ENCODE measurements at places on chromosomes 11 and 22. TPM values are rescaled to one million over a fixed set of nuclear protein-coding genes. Genes with fewer than 3 reads are reported as not detected.

Gene CHRNA10
- 2.9 TPM for total RNA-seq

Gene TLCD5
- 3.3 TPM for total RNA-seq

GRCh38 chr11:8566613-8567210 lies 27.3 kb downstream of the STK33 start:
- DNase-seq: no peak

- no peak for DNase-seq
Observed at GRCh38 chr11:120532082-120532831, 20.7 kb downstream of the GRIK4 start.

DNA sequence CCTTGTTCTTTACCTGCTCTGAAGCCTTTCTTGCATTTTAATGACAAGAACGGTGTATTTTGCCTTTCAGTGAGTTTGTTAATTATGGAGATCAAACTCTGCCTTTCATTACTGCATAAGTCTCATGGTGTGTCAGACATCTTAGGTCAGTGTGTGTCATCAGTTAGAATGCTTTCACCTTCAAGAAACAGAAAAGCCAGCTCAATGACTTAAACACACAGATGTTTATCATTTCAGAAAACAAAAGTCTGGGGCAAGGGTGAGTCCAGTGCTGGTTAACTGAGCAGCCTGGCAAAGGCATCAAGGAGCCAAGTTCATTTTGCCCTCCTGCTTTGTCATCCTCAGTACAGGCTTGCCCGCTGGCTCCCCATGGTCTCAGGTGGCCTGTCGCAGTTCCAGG lies 54.5 kb downstream of the PACS1 start:
- no peak for DNase-seq

DNA sequence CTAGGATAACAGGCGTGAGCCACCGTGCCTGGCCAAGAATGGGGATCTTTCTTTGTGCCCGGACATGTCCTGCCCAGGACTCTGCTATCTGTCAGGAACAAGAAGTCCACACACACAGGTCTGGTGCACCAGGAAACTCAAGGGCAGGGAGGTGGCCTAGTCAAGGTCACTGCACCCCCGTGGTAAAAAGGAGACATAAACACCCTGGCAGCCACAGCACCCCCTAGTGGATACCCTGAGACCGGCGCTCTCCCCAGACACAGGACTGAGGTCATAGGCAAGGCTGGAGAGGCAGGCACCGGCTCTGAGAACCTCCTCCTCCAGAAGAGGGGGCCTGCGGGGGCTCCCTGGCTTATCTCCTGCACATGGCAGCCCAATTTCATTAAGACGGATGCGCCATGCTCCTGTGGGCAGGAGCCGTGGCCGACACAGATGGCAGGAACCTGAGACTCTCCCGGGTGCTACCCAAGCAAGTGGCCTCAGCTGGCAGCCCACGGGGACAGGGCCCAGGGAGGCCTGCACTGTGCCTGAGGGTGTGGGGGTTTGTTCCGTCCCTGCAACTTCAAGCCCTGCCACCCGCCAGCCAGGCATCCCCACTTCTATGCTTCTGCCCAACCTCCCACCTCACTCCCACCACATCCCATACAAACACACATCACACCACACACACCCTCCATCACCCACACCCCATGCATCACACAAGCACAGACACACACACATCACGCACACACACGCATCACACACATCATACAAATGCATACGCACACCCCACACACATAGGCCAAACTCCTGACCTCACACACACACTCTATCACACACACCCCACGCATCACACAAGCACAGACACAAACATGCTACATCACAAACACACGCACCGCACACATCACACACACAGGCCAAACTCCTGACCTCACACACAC lies 19.6 kb downstream of the MACROD1 start:
- no peak for DNase-seq

DNA sequence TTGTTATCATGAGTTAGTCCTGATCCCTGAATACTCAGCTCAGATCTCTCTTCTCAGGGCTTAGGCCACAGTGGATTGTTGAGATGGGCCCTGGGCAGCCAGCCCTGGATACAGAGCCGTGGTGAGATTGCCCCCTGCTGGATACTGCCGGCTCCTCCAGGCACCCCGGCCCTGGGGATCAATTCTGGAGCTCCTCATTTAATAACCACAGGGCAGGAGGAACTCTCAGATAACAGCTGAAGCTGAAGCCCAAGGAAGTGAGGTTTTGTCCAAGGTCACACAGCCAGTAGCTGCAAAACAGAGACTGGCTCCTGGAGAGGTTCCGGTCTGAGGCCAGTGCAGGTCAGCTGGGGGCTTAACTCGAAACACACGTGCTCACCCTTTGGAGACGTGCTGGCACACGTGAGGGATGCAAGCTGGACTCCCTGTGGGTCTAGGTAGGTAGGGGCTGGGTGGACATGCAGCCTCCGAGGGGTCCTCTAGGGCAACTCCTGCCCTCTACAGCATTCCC lies 16.0 kb downstream of the USH1C start:
- DNase-seq: no peak

- no peak for DNase-seq
Observed at GRCh38 chr22:44805711-44806110, 53.3 kb downstream of the ARHGAP8 start.

Gene SLC16A8
- total RNA-seq: not detected

DNA sequence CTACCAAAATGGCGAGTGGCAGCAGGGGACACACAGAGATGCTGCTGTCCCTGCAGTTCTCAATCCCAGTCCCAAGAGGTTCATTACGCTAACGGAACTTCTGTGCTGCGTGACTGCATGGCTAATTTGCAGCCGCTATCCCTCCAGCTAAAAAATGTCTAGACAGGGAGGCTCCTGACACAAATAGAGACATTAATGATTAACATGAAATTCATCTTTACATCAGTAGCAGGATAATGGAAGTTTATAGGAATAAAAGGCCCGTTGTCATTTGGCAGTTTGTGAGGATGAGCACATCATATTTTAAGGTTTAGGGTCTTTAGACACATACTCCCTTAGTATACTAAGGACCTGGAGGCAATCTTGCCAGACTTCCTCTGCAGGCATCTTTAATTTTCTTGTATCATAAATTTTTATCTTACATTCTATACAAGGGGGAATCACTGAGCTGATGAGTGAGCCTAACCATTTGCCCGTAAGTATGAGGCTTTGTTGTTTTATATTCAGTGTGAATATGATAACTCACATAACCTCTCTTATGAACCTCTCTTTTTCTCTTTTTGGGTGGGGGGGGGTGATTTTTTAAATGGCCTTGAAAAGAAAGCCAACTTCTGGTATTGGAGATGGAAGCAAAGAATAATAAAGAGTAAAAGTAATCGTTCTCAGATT lies 99.8 kb upstream of the OR9G4 start:
- no peak for DNase-seq

DNA sequence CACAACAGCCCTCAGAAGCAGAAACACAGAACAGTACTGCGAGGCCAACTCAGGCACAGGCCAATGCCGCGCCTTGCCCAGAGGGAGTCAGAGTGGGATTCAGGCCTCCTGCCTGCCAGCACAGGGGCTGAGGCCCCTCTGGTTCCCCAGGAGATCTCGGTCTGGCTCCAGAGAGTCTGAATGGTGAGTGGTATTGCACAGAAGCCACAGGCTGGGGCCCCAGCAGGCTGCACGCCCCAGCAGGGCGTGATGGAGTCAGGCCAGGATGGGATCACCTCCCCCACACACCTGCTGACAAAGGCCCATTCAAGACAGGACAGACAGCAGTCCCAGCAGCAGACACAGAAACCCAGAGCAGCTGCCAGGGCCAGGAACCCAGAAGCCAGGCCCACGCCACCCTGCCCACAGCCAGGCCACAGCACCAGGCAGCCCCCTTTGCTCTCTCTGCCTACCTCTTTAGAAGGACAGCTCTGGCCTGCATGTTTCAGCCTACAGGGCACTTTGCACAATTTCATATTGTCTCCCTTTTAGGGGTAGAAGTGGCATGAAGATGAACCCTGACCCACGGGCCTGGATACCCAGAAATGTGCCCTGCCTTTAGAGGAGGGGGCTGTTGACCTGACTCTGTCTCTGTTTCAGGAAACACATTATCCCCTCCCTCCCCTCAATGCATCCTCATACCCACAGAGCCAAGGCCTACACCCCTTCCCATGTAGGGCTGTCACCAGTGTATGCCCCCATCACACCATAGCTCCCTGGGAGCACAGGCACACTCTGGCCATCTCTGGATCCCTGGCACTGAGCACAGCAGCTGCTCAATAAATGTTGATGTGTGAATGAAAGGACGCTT lies 6.1 kb downstream of the FXYD6 start:
- DNase-seq: peak; percentile 55

Gene GAL
- total RNA-seq: 3.4 TPM

DNA sequence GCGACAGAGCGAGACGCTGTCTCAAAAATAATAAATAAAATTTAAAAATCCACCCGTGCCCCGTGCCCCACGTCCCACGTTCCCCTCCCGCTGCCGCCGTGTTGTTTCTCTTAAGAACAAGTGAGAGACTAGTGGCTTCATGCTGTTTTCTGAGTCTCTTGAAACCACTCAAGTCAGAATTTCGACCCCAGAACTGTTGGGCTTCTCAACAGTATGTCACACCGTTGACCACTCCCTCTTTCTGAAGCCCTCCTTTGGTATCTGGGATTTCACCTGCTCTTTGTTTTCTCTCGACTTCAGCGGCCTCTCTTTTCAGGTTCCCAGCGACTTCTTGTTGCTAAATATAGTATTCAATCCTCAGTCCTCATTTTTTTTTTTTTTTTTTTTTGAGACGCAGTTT lies 974 bp downstream of the PPIL2 start:
- no peak for DNase-seq

- no peak for DNase-seq
Observed at GRCh38 chr11:1486054-1486825, at the start of gene MOB2. TSS of gene MOB2 (minus strand) at chr11:1486779. CDS start at chr11:1486556, 223 bp downstream.

Gene GSTP1
- 1,009 TPM for total RNA-seq

Gene OR10D3
- total RNA-seq: 0.26 TPM

DNA sequence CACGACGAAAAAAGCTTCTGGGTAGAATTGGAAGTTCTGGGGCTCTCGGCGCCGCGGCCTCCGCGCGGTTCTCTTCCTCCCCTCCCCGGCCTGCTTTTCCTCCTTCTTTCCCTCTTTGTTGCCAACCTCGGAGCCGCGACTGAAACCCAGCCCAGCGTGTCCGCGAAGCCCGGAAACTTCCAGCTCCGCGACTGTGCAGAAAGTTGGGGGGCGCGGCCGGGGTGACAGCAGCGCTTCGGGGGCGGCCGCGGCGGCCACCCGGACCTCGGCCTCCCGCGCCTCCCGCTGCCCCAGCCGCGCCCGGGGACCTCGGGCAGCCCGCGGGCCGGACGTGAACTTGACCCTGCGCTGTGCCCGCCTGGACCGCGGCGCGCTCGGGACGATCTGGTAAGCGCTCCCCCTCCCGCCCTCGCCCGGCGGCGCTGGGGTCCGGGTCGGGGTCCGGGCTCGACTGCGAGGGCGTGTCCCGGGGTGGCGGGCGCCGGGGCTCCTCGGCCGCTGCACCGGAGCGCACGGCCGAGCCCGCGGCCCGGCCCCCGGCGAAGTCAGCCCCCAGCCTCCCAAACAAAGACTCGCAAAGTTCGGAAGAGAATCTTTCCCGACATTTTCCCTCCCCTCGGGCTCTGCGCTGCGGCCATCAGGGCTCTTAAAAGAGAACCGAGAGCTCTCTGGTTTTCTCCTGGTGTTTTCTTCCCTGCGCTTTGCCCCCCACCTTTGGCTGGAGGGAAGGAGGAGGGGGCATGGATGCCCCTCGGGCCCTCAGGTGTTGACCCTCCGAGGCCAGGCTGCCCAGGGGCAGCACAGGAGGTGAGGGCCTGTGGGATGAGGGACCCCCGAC lies 67.9 kb upstream of the WNT7B start:
- no peak for DNase-seq

Gene SYCE3
- total RNA-seq: not detected

GRCh38 chr11:66969584-66970225 lies 5.4 kb upstream of the C11orf86 start:
- no peak for DNase-seq

Gene MMP1
- total RNA-seq: 6.5 TPM

DNA sequence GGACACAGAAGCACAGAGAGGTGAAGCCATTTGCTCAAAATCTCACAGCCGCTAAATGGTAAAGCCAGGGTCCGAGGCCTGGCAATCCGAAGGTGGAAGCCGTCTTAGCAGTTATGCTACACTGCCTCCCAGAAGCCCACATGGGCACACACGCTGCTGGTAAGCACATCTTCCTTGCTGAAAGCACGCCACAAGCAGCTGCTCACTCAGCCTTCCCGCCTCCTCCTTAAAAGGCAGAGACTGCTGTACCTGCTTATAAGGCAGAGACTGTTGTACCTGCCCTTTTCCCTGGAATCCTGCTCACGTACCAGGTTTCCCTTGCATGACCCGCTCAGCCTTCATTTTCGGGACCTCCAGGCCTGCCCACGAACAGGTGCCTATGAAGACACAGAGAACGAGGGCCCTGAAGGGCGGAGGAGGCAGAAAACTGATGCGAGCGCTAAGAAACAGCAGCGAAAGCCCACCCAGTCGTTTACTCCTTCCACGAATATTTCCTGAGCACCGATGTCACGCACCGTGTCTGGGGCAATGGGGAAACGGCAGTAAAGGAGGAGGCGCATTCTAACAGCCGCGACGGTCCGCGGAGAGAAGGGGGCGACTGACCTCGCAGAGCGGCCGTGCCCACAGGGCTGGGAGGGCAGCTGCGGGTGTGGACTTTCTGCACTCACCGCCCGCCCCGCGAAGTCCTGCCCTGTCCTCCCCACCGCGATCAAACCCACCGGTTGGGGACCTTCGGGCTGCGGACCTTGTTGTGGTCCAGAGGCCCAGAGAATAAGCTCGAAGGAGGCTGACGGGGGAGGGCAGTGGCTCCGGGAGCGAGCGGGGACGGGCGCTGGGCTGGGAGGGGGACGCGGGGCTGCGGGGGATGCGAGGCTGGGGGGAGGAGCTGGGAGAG lies 13.0 kb downstream of the SPATA19 start:
- no peak for DNase-seq

Gene VPS37C
- 27.8 TPM for total RNA-seq

DNA sequence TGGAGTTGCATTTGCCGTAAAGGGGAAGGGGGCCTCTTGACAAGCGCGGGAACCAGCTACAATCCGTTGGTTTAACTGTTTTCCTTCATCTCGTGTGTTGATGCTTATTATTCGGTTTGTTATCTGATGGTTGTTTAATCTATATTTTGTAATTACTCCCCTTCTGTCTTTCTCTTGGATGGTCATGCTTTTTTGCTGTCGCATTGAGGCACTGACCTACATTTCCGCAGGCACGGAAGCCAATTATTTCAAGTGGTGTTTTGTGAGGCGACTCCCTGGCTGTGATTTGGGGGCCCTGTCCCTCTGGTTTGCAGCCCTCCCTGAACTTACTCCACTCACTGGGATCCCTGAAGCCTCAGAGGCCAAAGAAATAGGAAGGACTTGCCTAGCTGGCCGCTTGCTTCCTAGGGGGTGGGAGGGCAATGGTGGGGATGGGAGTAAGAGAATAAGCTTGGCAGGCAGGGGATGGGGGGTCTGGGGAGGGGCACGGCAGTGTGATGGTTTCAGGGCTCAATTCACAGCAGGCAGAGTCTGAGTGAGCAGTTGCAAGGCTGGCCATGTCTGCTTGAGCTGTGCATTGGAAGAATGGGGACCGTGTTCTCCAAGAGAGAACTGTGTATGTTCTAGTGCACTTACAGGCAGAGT lies 165.8 kb upstream of the B3GAT1 start:
- no peak for DNase-seq

Gene TBX10
- total RNA-seq: not detected

GRCh38 chr22:48167238-48167637 lies 1404.8 kb downstream of the TBC1D22A start:
- DNase-seq: no peak

- DNase-seq: no peak
Observed at GRCh38 chr11:79113054-79113690, 327.7 kb downstream of the TENM4 start.

Gene CRYBB2
- 0.33 TPM for total RNA-seq
